HTR-8/SVneo (cell line): ENCODE measurements at places on chromosomes 5 and 9.

GRCh38 chr5:54717870-54718269, 200.3 kb downstream of the SNX18 start:
- no peak for DNase-seq

DNA sequence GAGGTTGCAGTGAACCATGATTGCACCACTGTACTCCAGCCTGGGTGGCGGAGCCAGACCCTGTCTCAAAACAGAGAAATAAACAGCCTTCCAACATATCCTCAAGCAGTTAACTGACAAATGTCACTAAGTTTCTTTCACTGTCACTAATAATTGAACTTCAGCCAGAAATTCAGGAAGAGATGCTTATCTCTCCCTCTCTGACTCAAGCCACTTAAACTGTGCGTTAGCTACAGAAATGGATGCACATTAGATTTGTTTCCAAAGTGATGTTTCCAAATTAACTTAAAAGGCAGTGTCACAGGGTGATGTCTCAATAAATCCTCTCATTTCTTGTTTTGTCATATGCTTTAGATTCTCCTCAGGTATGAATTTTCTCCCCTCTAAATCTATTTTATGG, 164.9 kb downstream of the KDM4C start:
- no peak for DNase-seq

DNA sequence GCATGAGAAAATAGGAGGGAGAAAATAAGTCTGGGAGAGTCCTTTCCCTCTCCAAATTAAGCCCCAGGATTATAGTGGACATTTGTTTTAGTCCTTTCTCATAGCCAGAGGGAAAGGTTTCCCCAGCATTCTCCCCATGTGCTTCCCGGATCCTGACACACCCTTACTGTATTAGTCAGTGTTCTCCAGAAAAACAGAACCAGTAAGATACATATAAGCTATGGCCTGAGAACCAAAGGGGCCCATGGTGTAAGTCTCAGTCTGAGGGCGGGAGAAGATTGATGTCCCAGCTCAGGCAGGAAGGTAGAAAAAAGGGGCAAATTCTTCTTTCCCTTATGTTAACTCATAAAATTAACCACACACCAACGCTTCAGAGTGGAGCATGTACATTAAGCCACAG, 25.6 kb upstream of the SPATA31D4 start:
- DNase-seq: no peak

- no peak for DNase-seq
These were observed 74.2 kb downstream of the ADGRV1 start for GRCh38 chr5:90632791-90633190.

- no peak for DNase-seq
These were observed 96.0 kb downstream of the ANXA2R start for GRCh38 chr5:42943931-42944631.

- no peak for DNase-seq
These were observed 215.1 kb downstream of the PAPPA start for GRCh38 chr9:116368680-116369079.

GRCh38 chr9:113388833-113389232, 12.0 kb upstream of the HDHD3 start:
- DNase-seq: no peak

GRCh38 chr9:130793589-130793988, 41.5 kb upstream of the ABL1 start:
- no peak for DNase-seq

- DNase-seq: peak; percentile 48
These were observed 548.6 kb upstream of the TLE4 start for GRCh38 chr9:79023134-79023580.

DNA sequence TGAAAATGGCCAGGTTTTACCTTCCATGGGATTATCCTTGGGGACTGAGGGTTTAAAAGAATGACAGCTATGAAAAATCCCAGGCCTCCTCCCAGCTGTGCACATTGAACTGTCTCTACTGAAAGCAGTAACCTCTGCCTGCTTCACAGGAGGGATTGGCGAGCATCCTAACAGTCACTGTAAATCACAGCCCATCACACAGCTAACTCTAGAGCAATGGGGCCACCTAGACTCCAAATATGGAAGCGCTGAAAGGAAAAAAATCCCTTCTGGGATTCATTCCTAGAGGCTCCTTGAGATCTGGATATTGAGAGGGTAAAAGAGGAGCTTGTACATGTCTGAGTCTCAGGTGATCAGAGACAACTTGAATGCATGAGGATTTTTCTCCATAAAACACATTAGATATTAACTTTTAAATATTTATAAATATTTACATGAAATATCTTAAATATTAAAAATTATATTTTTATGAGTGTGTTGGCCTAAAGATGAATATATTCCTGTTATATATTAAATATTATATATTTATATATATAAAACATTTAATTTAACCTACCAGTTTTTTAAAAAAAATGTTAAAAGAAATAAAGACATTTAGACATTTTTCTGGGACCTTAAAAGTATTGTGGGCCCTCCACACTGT, 133.8 kb upstream of the SLC24A2 start:
- peak; percentile 20 for DNase-seq

- DNase-seq: no peak
These were observed 118.0 kb downstream of the PRKACG start for GRCh38 chr9:68895741-68896478.

GRCh38 chr9:37036371-37036775, 2.3 kb upstream of the PAX5 start:
- DNase-seq: no peak

DNA sequence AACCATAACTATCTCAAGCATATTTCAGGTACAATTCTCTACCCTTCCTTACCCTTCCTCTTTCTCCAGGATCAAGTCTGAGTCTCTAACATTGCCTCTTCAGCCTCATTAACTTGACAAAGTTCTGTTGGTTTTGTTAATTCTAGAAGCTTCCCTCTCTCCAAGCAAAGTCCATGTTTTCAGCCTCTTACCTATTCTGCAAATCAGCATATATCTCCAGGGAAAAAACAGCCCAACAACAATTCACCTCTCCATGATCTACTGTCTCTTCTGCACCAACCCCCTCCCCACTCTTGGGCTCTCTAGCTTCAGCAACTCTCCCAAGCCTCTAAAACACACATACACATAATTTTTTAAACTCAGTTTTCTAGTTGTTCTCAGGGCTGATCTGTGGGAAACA, 72.2 kb downstream of the LIX1 start:
- DNase-seq: no peak

DNA sequence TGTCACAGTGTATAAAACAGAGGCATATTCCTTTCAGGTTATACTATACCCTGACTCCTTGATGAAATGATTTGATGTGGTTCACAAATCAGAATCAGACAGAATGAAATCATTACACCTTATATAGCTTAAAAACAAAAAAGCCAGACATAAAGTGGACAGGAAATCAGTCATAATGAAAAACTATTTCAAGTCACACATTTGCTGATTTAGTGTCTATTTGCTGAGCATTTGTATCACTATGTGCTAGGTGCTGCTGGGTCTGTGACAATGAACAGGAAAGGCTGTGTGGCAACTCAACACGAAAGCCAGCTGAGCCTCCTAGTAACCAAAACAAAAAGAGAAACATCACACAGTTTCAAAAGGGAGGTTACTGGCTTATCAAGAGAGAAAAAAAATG, 194.0 kb downstream of the EFNA5 start:
- no peak for DNase-seq

DNA sequence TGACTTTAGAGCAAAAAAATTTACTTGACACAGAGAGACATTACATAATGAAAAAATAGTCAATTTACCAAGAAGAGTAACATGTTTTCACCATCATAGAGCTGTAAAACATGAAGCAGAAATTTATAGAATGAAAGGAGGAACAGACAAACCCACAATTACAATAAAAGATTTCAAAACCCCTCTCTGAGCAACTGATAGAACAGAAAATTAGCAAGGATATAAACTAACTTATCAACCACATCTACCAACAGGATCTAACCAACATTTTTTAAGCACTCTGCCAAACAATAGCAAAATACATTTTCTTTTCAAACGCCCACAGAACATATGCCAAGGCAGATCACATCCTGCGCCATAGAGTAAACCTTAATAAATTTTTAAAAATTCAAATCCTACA, 17.9 kb downstream of the SLCO4C1 start:
- DNase-seq: no peak

DNA sequence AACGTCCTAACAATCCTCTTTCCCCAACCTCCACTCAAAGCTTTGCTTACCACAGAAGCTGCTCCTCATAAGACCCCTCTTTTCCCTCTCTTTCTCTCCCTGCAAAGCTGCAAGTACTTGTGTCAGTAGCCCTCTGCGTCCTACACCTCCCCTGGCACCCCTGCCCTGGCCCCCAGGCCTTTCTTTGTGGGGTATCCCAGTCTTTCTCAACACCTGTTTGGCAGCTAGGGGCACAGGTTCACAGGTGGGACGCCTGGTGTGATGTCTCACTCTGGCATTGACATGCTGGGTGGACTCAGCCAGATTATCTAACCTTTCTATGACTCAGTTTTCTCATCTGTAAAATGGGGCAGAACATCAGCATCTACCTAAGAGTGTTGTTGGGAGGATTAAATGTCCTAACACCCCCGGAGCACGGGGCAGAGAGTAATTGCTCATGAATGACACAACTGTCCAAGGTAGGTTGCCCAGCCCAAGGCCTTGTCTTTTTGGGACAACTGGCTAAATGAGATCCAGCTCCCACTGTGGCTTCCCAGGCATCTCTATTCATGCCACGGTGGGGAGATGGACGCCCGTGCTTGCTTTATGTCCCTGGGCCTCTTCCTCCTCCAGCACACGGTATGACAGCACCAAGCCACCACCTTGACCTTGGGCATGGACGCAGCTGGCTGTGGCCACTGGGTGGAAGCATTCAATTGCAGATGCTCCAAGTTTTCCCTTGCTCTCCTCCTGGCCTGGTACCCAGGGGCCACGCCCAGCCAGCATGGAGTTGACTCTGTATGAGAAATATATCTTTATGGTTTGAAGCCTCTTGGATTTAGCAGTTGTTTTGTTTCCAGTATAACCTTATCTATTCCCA, 190.4 kb downstream of the RGS3 start:
- no peak for DNase-seq

DNA sequence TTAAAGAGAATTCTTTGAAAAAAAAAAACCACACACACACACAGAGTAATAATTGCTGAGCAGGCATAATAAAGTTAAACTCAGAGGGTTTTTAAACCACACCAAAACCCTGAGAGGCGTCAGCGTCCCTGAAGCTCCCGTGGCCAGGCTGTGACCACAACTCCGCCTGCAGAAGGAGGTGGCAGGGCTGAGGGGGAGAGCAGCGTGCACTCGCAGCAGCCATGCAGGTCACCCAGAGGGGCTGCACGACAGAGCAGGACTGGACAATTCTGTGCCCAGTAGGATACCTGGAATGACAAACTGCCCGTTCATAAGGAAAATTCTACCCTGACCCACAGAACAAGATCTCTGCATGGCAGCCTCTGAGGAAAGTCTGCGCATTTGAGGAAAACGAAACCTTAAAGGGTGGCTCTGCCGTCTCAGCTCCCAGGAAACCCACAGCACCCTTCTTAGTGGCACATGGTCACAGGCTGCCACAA, 44.0 kb downstream of the ROR2 start:
- DNase-seq: no peak
